Mesothelial cell of epicardium (in vitro differentiated cells): ENCODE measurements at places on chromosomes 1 and 21.

- no peak for DNase-seq
These were observed 25.9 kb downstream of the RPAP2 start for GRCh38 chr1:92324784-92325183.

DNA sequence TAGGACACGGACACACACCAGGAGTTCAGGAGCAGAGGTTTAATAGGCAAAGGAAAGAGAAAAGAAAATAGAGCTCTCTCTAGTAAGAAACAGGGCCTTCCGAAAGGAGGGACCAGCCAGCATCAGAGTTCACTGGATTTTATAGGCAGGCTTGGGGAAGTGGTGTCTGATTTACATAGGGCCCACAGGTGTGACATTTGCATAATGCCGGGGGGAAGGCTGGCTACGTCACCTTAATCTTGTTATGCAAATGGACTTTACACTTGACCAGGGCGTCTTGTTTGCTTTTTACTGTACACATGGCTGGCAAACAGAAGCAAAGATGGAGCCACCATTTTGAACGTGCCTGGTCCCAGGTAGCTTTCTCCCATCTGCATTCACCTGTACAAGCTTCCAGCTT lies at the start of gene OR14A16:
Gene OR14A16 (minus strand): TSS at position 97 of the 400 bp plus-strand sequence. CDS start 8,390 bp downstream, outside the sequence.
- DNase-seq = no peak

DNA sequence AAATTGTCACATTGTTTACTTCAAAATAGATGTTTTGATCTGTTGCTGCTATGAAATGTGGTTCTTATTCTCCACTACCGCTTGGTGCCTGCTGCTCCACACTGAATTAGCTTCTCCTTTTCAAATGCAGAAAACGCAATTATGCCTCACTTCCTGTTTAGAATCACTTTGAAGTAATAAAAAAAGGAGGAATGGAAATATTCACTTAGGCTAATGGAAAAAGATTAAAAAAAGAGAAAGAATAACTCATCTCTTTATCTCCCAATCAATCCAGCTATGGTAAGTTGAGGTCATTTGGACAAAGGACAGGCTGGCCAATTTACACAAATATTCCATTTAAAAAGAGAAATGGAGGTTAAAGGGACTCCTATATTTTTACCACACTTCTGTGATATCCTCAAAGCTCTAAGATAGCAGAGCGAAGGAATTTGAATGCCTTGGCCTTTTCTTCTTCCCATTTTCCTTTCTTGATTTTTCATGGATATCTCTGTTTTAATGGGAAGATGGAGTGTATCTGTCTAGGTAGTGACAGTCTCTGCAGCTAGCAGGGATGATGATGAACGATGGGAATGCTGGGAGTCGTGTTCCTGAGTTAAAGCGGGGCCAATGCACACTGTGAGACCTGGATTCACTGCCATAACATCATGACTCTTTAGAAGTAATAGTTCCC lies 35.7 kb downstream of the RGS5 start:
- DNase-seq = no peak

GRCh38 chr1:215380566-215380965 lies 186.5 kb upstream of the KCTD3 start:
- no peak for DNase-seq

GRCh38 chr1:197145446-197146024 lies 934 bp downstream of the ASPM start:
- DNase-seq = no peak

DNA sequence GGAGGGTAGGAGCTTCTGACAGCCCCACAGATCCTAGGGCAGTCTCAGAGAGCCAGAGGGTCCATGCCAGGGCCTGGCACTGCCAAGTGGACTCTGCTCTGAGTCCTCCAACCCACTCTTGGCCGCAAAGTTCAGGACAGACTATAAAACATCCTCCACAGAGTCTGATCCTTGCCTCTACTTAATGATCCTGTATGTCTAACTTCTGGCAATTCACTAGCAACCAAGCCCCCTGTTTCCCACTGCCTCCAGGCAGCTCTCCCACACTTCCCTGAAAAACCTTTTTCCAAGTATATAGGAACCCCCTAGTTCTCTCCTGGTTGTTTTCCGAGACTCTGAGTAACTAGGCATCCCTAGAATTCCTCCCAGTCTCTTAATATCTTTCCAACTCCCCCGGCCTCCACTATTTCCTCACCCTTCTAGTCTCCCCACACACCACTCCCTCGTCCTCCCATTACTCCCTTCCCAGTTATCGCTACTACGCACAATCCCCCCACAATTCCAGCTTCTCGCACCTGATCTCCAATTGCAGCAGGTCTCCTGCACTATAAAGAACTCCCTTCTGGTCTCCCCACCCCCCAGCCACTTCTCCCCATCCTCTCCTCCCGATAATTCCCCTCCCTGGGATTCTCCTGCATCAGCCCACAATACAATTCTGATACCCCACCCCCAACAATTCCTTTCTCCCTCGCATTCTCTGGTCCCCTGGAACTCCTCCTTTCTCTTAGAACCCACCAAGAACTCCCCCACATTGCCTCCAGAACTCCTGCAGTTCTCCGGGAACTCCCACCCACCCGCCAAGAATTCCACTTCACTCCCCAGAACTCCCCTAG lies 574 bp downstream of the IGSF9 start:
- DNase-seq = no peak

DNA sequence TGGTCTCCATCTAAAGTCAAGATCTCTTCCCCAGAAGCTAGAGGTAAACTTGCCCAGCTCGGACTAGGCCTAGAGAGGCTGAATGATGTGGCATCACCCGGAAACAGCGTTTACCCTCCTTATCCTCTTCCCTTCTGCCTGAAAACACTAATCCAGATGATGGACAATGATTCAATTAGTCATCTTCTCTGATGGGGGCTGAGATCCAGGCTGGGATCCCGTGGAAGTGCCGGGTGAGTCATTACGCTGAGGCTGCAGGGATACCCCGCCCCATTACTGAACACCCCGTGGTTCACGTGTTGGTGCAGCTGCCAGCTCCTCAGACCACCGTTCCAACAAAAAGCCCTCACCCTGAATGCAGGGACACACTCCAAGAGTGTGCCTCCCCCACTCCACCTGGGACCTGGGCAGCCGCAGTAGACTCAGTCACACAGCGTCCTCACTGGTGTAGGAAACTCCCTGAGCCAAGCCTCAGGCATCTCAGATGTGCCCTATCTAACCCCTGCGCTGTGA lies 2.0 kb downstream of the S100A6 start:
- DNase-seq = no peak

DNA sequence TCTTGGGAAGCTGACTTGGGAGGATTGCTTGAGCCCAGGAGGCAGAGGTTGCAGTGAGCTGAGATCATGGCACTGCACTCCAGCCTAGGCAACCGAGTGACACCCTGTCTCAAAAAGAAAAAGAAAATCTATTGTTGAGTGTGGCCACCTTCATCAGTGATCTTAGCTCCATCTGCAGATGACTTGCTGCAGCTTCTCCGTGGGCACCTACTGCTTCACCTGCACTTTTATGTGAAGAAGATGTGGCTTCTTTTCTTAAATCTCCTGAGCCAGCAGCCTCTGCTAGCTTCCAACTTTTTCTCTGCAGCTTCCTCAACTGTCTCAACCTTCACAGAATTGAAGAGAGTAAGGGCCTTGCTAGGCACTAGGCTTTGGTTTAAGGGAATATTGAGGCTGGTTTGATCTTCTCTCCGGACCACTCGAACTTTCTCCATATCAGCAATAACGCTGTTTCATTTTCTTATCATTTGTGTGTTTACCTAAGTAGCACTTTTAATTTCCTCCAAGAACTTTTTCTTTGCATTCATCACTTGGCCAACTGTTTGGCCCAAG lies 28.0 kb downstream of the AGPAT3 start:
- no peak for DNase-seq

DNA sequence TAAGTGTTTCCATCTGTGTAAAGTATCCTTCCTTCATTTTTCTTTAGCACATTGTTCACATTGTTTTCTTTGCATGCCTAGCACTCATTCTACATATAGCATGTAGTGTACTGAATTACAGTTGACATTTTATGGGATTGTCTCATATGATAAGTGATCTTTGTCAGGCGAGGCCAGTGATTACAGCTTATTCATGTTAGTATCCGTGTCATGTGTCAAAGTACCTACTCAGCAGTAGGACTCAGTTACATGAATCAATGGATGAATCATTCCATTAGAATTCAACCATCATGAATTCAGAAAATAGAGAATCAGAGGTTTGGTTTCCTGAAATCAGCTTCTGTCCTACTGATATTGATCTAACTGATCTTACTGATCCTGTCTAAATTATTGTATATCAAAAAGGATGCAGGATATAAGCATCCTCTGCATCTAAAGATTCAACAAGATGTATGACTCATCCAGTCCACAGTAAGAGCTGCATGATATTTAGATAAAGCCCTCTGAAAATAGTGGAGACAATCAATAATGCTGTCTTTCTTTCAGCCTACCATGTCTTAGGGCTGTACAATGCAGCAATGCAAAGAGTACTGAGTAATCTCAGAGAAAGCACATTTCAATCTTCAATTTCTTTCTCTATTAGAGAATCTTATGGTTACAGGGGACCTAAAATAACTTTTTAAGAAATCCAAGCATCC lies 20.7 kb upstream of the HRNR start:
- DNase-seq = no peak

GRCh38 chr1:12473596-12474362 lies 144.2 kb downstream of the DHRS3 start:
- no peak for DNase-seq
